ENCODE measurements at places on chromosomes 6 and 20. TPM values are rescaled to one million over a fixed set of nuclear protein-coding genes. Genes with fewer than 3 reads are reported as not detected.

Gene ADGRG6
- not detected for total RNA-seq

Gene OGFR
- total RNA-seq, result 79.2 TPM

Gene GNL1
- total RNA-seq, result 55.7 TPM

Gene HNF4A
- not detected for total RNA-seq

Gene LCA5
- 0.07 TPM for total RNA-seq

Gene ABHD16B
- not detected for total RNA-seq

Gene LY86
- total RNA-seq, result 4.6 TPM
